ENCODE measurements at places on chromosomes 4 and X.

DNA sequence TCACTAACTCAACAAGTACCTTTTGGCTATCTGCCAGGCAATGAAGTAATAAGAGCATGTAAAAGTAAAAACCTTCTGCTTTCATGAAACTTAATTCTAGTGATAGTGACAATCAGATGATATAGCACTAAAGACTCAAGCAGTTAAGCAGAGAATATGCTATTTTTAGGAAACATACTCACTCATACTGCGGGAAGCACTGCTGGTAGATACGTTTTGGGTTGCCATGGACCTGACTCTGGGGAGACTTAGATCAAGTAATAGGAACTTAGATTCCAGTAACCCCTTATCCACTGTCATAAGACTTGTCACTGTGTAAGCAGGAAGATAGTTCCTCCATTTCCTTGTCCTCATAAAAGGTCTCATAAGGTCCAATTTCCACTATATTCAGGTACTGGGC, 386.3 kb downstream of the DMD start:
- no peak for DNase-seq

- DNase-seq, result no peak
Observed at GRCh38 chrX:12844319-12844718, 22.6 kb upstream of the TLR7 start.

- no peak for DNase-seq
Observed at GRCh38 chrX:21476909-21477308, 102.7 kb downstream of the CNKSR2 start.

GRCh38 chr4:142696334-142697122, 149.6 kb downstream of the INPP4B start:
- DNase-seq, result no peak

DNA sequence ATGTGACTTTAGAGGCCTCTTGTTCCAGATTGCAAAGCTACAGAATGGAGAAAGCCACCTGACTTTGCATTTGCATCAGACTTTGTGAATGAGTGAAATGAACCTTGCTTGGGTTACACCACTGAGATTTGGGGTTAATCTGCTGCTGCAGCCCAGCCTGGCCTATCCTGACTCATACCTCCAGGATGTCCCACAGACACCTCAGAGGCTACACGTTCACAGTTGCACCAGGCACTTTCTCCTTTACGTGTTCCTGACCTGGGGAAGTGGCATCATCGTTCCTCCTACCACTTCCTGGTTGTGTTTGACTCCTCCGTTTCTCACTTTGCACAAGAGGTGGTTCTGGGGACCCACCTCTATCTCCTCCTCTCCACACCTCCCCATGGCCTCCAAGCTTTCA, 9.2 kb upstream of the SORCS2 start:
- DNase-seq, result no peak

DNA sequence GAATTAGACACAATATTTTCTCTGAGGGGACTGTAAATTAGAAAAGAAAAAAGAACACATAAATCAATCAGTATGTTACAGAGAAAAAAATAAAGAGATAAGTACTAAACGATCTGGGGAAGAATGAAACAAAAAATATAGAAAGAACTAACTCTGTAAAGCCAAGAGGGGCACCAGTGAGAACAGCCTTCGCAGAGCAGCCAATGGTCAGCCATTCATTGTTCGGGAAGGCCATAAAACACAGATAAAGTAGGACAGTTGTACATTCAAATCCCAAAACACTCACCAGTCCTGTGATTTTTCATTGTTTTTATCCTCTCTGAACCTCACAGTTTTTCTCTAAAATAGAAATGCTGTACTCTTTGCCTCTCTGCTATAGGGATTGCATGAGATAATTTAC, 127.9 kb downstream of the NEK1 start:
- DNase-seq, result no peak

Data from cortex of kidney (tissue), 1 donor.